Upper lobe of right lung (tissue), 1 donor: ENCODE measurements at places on chromosomes 16 and 17. TPM values are rescaled to one million over a fixed set of nuclear protein-coding genes. Genes with fewer than 3 reads are reported as not detected.

GRCh38 chr16:81549547-81550431, 105.2 kb downstream of the CMIP start:
- H3K27me3 ChIP-seq: no peaks in the 10 kb centered on the region
- H3K4me1 ChIP-seq: peaks cover 51% of the 10 kb centered on the region
- no peak overlapping the region for H3K27ac ChIP-seq
- no peaks in the 10 kb centered on the region for H3K36me3 ChIP-seq
- H3K4me3 ChIP-seq: no peak overlapping the region

DNA sequence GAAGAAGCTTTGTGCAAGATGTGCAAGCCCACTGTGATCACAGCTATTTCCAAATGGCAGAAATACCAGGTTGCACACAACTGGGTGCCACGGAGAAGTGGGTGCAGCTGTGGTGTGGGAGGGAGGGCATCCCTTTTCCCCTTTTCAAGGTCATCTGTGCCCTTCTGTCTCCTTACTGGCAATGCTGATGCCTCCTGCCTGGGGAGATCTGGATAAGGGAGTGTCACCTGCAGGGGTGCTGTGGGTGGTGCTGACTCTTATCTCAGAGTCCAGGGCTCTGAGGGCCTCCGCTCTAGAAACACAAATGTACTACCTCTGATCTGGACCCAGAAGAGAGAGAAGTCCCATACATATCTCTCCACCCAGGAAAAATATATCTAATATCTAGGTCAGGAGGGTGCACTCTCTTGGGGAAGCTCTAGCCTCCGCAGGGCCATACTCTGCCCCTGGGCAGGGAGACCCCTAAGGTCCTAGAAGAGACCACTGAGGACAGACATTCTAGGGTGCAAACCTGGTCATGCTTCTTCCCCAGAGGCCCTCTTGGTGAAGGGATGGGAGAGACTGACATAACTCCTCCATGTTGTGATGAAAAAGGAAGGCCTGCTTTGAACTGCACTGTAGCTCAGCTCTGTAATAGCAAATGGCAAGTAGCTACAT, 18.5 kb downstream of the NPRL3 start:
- H3K27ac ChIP-seq: no peak overlapping the region
- DNase-seq: no peak
- no peak overlapping the region for H3K4me3 ChIP-seq
- peaks cover 23% of the 10 kb centered on the region for H3K36me3 ChIP-seq
- no peaks in the 10 kb centered on the region for H3K27me3 ChIP-seq

GRCh38 chr17:4899341-4900230, at the start of gene C17orf107:
Gene C17orf107 (plus strand): TSS chr17:4899536. CDS start chr17:4899763, 227 bp downstream.
- no peak within 1 kb of the TSS for H3K27ac ChIP-seq
- peak; percentile 95 for DNase-seq
- H3K36me3 ChIP-seq: peaks cover 27% of the 10 kb centered on the region
- peaks cover 6% of the 10 kb centered on the region for H3K27me3 ChIP-seq
- H3K4me3 ChIP-seq: peak within 1 kb of the TSS; percentile 53

DNA sequence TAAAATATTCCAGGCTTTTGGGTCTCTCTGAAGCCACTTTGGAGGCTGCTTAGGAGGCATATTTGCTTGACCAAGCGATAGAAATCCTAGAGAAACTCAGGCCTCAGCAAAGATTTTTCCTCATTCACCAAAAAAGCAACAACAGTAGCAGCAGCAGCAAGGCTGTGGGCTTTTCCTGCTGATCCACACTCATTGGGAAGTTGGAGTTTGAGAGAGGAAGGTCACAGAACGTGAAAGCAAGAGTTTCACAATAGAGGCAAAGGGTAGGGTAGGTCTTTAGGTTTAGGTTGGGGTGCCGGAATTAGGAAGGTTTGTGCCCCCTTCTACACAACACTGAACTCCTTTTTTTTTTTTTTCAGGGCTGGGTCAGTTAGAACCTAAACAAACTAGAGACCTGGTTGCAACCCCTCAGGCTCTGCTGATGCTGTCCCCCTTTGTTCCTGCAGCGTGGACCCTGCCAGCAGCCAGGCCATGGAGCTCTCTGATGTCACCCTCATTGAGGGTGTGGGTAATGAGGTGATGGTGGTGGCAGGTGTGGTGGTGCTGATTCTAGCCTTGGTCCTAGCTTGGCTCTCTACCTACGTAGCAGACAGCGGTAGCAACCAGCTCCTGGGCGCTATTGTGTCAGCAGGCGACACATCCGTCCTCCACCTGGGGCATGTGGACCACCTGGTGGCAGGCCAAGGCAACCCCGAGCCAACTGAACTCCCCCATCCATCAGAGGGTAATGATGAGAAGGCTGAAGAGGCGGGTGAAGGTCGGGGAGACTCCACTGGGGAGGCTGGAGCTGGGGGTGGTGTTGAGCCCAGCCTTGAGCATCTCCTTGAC, 2.0 kb downstream of the TMUB2 start:
- peaks cover 23% of the 10 kb centered on the region for H3K4me1 ChIP-seq
- no peak overlapping the region for H3K27ac ChIP-seq
- H3K36me3 ChIP-seq: peaks cover 34% of the 10 kb centered on the region
- no peaks in the 10 kb centered on the region for H3K27me3 ChIP-seq
- H3K4me3 ChIP-seq: no peak overlapping the region
- DNase-seq: no peak

DNA sequence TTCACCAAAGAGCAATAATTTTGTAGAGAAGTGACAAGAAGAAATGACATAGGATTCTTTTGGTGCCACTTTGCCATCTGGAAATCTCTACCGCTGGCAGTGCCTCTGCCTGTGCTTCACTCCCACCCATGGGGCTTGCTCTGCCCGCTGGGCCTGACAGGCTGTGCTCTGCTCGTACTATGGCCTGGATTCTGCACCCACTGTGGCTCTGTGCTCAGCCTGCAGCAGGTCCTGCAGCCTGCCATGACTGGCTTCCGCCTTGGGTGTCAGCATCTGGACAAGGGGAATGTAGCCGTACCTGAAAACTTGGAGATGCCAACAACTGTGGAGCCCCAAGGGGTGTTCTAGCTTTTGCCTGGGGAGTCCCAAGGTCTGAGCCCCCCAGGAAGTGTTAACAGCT, 792.3 kb downstream of the CDH8 start:
- no peak overlapping the region for H3K27ac ChIP-seq
- no peaks in the 10 kb centered on the region for H3K4me1 ChIP-seq
- H3K36me3 ChIP-seq: no peaks in the 10 kb centered on the region
- no peak for DNase-seq
- H3K27me3 ChIP-seq: no peaks in the 10 kb centered on the region

Gene CCDC40
- total RNA-seq: 3.5 TPM

Gene ADAM11
- total RNA-seq: 0.43 TPM
